ENCODE measurements at places on chromosomes 7 and 10.

GRCh38 chr7:43054052-43054722 is 58.3 kb upstream of the HECW1 start:
- DNase-seq: no peak

- no peak for DNase-seq
Measured at GRCh38 chr10:42150428-42151061, 487.8 kb downstream of the ZNF33B start.

DNA sequence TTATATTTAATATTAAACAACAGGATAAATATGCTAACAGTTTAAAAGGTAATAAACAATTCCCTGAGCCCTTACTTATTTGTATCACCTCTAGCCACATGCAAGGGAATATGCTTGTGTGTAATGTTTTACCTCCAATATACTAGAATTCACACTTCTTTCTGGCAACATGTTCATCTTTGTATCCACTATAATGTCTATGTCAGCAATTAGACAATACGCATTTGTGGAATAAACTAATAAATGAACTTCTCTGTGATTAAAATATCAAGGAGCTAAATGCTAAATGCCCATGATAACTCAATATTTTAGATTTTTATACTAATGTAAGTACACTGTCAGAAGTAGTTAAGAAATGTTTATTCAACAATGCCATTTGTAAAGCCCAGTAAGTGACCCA is 350.5 kb downstream of the DGKB start:
- DNase-seq: no peak

DNA sequence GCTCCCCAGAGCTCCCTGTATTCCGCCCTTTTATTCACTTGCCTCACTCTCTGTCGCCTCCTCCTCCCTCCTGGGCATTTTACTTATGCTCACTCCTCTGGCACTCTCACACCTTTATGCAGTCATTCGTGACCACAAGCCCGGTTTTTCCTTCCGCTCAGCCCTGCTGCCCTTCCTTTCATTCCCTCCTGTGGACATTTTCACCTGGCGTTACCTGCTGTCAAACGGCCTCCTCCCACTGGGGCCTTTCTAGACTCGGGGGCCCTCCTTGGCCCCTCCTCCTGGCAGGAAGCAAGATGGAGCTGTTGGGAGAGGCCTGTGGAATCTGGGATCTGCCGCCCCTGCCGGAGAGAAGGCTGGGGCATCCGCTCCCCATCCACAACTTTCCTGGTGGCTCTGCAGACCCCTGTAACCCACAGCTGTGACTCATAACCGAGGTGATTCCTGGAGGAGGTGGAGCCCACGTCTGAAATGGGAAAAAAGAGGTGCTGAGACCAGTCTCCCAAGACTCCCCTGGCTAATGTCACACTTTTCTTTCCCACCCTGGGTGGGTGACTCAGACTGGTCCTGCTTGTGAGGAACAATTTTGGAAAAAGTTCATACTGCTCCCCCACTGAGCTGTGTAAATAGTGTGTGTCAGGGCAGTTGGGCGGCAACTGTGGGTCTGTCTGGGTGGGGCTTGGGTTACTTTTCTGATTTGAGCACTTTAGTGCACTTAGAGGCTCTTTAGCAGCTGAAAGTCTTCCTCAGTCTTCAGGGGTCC is 1.2 kb downstream of the VCL start:
- DNase-seq: no peak

DNA sequence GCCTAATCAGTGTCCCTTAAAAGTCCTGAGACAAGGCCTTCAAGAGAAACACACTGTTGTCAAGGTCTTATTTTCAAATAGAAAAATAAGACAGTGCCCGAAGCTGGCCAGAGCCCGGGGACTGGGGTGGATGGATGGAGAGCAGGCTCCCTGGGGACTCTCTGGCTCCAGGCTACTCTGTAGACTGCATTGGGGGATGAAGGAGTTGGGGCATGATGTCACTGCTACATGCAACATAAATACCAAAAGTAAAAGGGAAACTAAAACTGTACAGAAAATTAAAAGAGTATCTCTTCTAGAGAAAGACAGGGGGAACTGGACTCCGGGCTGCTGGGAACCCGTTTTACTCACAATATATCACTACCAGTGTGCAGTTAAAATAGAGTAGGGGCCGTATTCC is 629.8 kb downstream of the KCNMA1 start:
- DNase-seq: no peak

- peak; percentile 13 for DNase-seq
Measured at GRCh38 chr10:47047577-47048525, 136.6 kb downstream of the PTPN20 start.

DNA sequence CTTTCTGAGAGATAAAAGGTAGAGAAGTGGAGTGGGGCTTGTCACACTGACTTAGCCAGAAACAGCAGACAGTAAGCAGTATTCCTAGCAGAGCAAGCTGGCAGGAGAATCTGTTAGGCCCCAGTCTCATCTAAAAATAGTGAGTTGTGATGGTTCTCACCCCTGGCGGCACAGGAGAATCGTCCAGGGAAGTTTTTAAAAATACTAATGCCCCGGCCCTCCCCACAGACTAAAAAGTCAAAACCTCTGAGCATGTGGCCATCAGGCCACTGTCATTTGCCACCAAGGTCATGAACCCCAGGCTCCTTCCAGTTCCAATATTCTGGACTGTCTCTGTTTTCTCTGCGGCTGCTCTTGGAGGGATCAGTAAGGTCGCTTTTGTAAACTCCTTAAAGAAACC is 34.0 kb downstream of the LYZL1 start:
- DNase-seq: no peak

- DNase-seq: no peak
Measured at GRCh38 chr10:1809139-1809741, 71.9 kb upstream of the ADARB2 start.

- no peak for DNase-seq
Measured at GRCh38 chr10:133462512-133463305, 9.0 kb downstream of the SCART1 start.

All from NCI-H1048 (cell line).